NCI-H1048 (cell line): ENCODE measurements at places on chromosomes 13 and 19.

DNA sequence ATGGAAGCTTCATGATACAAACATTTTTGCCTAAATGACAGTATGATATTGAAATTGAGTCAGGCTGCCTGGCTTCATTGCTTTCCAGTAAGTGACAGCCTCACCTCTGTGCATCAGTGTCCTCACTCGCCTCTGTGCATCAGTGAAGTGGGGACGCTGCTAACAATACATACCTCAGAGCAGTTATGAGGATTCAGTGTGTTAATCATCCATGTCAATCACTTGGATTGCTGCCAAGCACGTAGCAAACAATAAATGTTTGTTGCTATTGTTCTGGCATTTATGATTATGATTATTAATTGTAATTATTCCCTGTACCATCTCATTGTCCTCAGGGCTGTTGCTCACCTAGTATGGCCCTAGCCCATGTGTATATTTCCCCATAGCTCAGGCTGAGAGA lies 8.8 kb downstream of the PPP2R1A start:
- no peak for DNase-seq

DNA sequence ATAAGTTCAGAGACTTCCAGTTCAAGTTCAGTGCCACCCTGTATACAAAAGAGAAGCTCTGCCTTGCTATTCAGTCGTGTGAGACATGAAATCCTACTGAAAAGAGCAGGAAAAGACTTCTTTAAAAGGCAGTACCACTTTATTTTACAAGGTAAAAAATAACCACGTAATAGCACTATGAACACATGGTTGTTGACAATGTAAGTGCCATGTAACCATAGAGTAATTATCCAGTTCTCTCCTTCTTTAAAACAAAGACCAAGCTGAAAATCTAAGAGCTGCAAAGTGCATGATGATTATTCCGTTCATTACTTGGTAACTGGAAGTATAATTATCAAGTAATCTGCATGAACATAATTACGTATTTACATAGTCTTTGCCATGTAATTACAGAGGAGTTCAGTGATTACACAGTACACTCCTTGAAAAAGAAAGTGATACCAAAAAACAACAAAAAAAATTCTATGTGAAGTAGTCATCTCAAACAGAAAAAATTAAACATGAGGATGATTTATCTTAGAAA lies 288.7 kb downstream of the EFNB2 start:
- DNase-seq, result no peak

DNA sequence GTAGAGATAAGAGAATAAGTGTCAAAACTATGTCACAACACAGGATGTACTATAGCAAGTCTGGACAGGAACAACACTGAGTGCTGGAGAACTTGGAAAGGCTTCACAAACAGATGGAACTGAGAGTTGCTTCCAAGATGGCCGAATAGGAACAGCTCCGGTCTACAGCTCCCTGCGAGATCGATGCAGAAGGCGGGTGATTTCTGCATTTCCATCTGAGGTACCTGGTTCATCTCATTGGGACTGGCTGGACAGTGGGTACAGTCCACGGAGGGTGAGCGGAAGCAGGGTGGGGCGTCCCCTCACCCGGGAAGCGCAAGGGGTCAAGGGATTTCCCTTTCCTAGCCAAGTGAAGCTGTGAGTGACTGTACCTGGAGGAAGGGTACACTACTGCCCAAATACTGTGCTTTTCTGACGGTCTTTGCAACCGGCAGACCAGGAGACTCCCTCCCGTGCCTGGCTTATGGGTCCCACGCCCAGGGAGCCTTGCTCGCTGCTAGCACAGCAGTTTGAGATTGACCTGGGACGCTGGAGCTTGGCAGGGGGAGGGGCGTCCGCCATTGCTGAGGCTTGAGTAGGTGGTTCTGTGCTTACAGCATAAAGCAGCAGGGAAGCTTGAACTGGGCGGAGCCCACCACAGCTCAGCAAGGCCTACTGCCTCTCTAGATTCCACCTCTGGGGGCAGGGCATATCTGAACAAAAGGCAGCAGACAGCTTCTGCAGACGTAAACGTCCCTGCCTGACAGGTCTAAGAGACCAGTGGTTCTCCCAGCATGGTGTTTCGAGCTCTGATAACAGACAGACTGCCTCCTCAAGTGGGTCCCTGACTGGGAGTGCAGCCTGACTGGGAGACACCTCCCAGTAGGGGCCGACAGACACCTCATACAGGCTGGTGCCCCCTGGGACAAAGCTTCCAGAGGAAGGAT lies 46.0 kb downstream of the USP12 start:
- DNase-seq, result no peak

DNA sequence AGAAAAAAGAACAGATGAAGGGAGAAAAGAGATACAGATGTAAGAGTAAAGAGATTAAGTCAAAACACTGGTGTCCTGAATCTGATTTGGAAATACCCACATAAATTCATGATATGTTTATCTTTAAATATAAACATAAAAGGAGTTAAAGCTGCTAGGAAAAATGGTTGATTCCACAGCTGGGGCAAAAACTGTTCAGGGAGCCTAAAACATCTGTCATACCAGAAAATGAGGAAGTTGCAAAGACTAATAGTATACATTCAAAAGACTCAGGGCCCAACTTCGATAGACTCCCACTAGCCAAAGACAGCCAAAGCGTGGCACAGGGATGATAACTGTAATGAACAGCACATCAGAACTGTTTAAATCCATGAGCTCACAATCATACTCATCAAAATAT lies 62.0 kb downstream of the ABCC4 start:
- no peak for DNase-seq

GRCh38 chr19:20162821-20163220 lies 4.2 kb upstream of the ZNF486 start:
- DNase-seq, result no peak
